ENCODE measurements at places on chromosomes 13 and 19. TPM values are rescaled to one million over a fixed set of nuclear protein-coding genes. Genes with fewer than 3 reads are reported as not detected.
A peak's percentile ranks its signal among the peaks of the same experiment; 100 is the strongest.

DNA sequence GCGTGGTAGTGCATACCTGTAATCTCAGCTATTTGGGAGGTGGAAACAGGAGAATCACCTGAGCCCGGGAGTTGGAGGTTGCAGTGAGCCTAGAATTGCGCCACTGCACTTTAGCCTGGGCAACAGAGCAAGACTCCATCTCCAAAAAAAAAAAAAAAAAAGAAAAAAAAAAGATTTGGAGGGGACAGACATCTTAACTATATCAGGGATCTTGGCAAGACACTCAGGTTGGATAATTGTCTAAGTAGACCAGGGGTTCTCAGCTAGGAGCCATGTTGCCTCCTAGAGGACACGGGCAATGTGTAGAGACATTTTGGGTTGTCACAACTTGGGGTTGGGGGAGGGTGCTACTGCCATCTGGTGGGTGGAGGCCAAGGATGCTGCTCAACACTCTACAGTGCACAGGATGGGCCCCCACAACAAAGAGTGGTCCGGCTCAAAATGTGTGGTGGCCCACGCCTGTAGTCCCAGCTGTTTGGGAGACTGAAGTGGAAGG lies 1.9 kb upstream of the ZNF580 start:
- DNase-seq = no peak

GRCh38 chr13:48411841-48412531 lies 927 bp downstream of the LPAR6 start:
- DNase-seq = no peak

DNA sequence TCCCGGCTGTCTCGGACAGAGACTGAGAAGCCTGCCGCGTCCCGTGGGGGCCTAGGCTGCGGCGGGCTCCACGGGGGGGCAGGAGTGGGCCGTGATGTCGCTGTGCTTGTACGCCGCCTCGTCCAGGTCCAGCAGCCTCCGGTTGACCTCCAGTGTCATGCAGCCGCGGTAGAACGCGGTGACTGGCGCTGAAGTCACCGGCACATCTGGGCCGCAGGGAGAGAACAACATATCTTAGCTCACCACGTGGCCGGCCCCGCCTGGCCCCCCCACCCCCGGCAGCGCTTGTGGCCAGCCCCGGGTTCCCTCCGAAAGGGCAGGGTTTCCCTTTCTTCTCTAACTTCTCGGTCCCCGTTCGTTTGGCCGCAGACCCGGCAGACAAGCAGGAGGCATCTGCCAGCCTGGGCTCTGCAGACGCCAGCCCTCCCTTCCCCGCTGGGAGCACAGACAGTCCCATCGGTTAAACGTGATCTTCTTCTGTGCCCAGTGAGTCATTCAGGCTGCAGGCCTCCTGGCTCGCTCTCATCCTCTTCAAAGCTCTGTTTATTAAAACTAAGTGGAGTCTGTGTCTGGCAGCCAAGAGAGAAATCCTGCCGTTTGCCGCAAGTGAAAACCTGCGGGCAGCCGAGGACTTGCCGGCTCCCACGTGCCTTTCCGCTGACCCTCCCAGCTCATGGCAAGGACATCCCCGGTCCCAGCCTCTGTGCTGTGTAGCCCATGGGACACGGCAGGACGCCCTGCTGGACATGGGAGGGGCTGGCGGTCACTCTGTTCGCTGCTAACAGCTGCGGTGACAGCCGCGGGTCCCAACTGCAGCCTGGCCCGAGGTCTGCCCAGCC lies 42.8 kb downstream of the GAS6 start:
- no peak for DNase-seq

DNA sequence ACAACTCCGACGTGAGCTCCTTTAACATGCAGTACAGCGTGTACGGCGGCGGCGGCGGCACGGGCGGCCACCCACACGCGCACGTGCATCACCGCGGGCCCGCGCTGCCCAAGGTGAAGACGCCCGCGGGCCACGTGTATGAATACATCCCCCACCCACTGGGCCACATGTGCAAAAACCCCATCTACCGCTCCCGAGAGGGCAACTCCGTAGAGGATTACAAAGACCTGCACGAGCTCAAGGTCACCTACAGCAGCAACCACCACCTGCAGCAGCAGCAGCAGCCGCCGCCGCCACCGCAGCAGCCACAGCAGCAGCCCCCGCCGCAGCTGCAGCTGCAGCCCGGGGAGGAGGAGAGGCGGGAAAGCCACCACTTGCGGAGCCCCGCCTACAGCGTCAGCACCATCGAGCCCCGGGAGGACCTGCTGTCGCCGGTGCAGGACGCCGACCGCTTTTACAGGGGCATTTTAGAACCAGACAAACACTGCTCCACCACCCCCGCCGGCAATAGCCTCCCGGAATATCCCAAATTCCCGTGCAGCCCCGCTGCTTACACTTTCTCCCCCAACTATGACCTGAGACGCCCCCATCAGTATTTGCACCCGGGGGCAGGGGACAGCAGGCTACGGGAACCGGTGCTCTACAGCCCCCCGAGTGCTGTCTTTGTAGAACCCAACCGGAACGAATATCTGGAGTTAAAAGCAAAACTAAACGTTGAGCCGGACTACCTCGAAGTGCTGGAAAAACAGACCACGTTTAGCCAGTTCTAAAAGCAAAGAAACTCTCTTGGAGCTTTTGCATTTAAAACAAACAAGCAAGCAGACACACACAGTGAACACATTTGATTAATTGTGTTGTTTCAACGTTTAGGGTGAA lies 6.6 kb downstream of the SLITRK5 start:
- DNase-seq = no peak

DNA sequence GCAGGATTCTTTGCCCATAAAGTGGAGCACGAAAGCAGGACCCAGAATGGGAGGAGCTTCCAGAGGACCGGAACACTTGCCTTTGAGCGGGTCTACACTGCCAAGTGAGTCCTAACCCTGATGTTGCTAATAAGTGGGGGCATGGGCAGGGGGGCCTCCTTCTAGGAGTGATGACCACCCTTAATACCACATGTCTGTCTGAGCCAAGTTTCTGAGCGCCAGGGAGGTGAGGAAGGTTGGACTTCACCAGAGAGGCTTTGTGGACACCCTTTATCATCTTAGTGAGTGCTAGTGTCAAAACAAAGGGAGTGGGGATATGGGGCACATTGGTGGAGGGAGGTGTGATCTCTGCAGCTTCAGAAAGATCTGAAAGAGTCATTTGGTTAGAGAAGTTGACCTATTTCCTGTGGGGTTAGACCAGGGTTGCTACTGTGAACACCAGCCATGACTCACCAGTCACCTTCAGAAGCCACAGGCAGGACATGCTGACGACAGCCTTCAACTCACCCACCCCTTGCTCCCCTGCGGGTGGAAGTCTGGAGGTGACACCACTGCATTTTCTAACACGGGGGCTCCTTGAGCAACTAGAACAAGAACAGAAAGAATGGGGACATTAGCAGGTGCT lies 8.8 kb downstream of the ALOX5AP start:
- peak; percentile 89 for DNase-seq

Gene C19orf73
- 1.1 TPM for total RNA-seq

Gene AXL
- 0.74 TPM for total RNA-seq

Gene GIPR
- 7.0 TPM for total RNA-seq
